ENCODE measurements at places on chromosomes 2 and 18.

DNA sequence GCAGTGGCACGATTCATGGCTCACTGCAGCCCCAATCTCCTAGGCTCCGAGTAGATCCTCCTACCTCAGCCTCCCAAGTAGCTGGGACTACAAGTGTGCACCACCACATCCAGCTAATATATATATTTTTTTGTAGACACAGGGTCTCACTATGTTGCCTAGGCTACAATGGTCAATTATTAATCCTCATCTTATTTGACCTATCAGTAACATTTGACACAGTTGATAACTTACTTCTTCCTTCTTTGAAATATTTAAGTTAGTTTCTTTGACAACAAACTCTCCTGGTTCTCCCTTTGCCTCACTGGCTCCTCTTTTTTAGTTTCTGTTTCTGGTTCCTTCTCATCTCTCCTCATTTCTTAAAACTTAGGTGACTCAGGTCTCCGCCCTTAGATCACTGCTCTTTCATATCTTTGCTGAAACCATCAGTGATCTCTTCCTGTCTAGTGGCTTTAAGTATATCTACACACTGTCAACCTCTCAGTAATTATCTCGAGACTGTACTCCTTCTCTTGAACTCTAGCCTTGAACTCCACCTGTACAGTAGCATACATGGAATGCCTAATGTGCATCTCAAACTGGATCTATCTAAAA lies 11.5 kb downstream of the PGAP1 start:
- no peak for DNase-seq

DNA sequence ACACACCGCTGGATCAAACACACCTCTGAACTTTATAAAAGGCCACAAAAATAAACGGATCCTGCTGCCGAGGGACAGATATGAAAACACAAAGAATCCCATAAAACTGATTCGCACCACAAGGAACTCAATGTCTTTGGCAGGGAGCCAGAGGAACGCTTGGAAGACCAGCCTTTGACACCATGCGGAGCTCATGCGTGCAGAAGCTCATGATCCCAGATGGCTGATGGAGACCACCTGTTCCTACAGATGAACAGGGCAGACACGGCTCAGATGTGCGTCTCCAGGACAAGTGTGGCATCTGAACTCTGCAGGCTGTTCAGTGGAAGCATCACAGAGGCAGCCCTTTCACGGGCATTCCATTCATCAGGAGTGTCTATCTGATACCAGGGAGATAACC lies 24.9 kb downstream of the COPS9 start:
- peak; percentile 32 for DNase-seq

DNA sequence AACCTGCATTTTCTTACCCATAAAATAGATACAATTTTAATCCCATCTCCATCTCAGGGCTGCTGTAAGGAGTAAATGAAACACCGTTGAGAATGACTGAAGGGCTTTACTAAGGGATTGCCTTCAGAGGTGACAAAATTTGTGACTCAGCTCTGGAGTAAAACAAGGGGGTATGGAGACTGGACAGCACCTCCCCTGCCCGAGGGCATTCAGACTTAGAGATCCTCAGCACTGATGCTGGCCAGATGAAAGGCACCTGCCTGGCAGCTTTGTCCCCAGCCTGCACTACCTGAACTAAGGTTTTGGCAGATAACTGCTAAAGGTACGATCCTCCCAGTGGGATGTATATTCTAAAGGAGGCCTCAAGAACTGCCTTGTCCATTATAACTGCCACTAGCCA lies 105.9 kb upstream of the STPG4 start:
- no peak for DNase-seq

DNA sequence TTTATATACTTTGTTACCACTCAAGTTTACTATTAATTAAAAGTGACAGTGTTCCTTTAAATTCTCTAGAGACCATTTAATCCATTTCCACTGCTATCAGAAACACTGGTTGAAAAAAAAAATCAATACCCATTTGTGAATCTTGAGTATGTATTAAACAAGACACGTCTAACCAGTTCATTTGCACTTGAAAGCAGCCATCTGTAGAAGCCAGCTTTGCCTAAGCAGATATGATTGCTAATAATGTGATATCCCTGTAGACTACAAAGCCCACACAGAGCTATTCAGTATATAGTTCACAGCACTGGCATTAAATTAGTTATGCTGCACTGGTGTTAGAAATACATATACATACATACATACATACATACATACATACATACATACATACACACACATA lies 111.8 kb upstream of the SP3 start:
- no peak for DNase-seq

- DNase-seq, result peak; percentile 13
Observed at GRCh38 chr2:241410739-241411176, 54.7 kb downstream of the FARP2 start.

GRCh38 chr2:101120124-101120996 lies 30.8 kb downstream of the TBC1D8 start:
- peak; percentile 95 for DNase-seq

- DNase-seq, result no peak
Observed at GRCh38 chr2:158189526-158189925, 87.8 kb downstream of the UPP2 start.

- DNase-seq, result no peak
Observed at GRCh38 chr2:141957321-141957720, 173.5 kb downstream of the LRP1B start.

DNA sequence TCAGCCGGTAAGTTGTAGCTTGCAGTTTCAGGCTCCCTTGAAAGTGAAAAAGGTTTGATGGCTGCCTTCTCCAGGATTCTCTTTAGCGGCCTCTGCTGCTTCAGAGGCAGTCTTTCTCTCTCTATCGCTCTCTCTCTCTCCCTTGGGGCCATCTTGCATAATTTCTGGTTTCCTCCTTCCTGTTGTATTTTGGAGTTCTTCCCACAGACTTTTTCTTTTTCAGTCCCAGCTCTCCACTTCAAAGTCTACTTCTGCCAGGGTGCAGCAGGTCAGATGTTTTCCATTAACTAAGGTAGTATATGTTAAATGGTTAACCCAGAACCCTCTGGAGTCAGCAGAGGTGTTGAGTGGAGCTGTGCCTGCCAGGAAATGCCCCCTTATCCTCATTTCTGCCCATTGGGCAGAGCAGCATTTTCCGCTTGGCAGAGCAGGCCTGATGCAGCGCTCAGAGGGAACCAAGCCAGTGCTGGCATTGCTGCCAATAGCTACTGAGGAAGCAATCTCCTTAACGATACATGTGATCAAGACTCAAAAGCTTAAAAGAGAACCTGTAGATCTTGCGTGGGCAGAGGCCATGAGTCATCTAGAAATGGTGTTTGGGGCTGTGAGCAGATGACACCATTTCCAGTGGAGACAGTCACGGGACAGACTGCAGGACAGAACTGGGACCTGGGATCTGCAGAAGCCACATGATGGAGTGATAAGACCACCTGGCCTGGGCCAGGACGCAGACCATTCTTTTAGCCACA lies 20.8 kb downstream of the DBI start:
- DNase-seq, result peak; percentile 81

- DNase-seq, result no peak
Observed at GRCh38 chr18:13303756-13304364, 85.3 kb downstream of the LDLRAD4 start.

DNA sequence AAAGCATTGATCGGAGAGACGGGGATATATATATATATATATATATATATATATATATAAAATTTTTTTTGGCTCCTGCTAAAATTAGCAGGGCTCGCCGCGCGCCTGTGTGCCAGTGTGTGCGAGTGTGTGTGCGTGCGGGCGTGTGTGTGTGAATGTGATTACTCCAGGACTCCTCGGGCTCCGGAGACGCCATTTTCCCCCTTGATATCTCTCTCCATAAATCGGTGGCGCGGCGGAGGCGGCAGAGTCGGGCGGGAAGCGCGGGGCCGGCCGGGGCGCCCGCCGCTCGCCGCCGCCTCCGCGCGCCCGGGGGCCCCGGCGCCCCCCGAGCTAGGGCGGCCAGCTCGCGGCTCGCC lies 795 bp upstream of the SETBP1 start:
- peak; percentile 58 for DNase-seq

- DNase-seq, result peak; percentile 17
Observed at GRCh38 chr2:23578964-23579671, 194.1 kb downstream of the KLHL29 start.

- DNase-seq, result no peak
Observed at GRCh38 chr2:171919453-171919852, 2.8 kb upstream of the HAT1 start.

GRCh38 chr18:36770315-36770946 lies 58.4 kb downstream of the TPGS2 start:
- DNase-seq, result no peak

DNA sequence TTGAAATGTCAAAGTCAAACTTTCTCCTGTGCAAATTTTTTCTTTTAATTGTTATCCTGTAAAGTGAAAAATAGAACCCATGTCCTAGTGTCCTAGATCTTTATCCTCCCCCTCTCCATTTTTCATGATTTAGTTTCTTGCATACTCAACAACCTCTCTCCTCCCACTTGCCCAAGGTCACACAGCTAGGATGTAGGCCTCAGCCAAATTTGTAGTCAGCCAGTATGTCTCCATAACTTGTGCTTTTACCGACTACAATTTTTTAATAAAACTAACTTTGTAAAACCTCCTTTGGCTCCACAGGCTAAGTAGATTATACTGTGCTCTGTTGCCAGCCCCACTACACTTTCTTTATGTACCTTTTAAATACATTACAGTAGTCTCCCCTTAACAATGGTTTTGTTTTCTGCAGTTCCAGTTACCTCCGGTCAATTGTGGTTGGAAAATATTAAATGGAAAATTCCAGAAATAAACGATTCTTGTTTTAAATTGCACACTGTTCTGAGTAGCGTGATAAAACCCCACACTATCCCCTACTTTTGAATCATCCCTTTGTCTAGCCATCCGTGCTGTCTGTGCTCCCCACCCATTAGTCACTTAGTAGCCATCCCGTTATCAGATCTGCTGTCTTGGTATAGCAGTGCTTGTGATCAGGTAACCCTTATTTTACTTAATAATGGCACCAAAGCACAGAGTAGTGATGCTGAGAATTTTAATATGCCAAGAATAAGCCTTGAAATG lies 22.8 kb downstream of the GULP1 start:
- DNase-seq, result no peak

- DNase-seq, result no peak
Observed at GRCh38 chr2:194674043-194674442, 983.0 kb upstream of the SLC39A10 start.

GRCh38 chr2:51994123-51994763 lies 962.3 kb upstream of the NRXN1 start:
- no peak for DNase-seq

DNA sequence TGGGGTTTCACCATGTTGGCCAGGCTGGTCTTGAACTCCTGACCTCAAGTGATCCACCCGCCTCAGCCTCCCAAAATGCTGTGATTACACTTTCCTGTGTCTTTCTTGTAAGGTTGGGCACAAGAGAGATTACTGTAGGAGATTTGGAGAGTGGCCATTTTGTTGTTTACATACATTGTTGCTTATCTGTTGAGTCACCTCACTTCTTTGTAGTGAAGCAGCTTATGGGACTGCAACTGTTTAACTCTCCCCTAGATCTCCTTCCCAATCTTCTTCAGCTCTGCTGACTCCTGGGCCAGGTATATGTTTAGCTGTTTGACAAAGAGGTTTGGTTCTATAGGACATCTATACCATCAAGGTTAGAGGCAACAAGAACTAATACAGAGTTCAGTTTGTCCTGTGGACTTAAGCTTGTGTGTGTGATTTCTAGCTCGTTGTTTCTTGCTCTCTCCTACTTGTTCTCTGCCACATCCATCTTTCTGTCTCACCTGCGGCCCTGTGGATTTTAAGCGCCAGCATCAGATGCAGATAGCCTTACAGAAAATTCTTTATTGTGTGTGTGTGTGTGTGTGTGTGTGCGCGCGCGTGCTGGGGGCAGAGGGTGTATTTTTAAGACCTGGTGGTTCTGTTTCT lies 95.4 kb downstream of the HAUS1 start:
- peak; percentile 18 for DNase-seq

- DNase-seq, result no peak
Observed at GRCh38 chr2:232795920-232796319, 19.6 kb upstream of the KCNJ13 start.

- DNase-seq, result no peak
Observed at GRCh38 chr2:127685410-127686080, 10.2 kb upstream of the LIMS2 start.

DNA sequence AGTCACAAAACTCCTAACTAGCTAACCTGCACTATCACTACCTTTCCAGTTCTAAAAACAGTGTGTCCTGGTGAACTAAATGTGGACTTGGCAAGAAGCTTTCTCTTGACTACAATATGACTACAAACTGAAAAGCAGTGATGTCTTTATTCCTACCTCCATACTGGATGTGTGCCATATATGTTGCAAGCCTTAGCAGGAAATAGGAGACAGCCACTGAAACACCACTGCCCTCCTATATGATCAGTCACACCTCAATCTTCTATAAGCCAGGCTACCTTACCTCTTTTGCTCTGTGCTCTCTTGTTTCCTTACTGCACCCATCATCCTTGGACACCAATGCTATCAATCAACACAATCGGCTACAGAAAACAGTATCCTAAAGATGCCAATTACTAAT lies 34.1 kb downstream of the SS18 start:
- no peak for DNase-seq

- no peak for DNase-seq
Observed at GRCh38 chr2:238161291-238162051, 2.7 kb downstream of the ERFE start.

DNA sequence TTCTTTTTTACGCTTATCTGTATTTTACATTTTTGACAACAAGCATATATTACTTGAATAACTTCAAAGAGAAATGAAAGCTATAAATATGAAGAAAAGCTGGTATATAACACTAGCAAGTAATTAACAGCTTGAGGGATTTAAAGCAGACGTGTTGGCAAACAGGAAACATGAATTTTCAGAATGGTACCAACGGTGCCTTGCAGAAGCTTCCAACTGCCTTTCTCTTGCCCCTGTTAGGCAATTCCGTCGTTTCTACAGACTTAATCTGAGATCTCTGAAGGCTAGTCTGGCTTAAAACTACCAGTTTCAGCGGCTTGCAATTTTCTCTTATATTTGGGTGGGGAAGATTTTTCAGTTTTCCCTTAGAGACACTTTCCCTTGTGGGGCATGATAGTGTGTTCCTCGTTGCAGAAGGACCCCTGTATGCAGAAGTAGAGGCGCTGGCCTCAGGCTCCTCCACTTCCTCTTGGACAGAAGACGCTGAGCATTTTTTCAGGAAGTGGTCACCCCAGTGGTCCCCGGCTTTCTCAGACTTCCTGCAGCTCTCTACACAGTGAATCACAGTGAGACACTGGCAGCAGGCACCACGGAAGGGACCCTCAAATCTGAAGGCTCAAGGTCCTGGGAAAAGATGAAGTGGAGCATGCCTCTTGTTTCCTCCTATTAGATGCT lies 56.2 kb upstream of the SLC16A14 start:
- no peak for DNase-seq

GRCh38 chr2:240892356-240892755 lies 3.6 kb downstream of the MAB21L4 start:
- DNase-seq, result no peak

- no peak for DNase-seq
Observed at GRCh38 chr18:48050176-48050575, 119.7 kb upstream of the SMAD2 start.

GRCh38 chr2:155825876-155826275 lies 506.6 kb downstream of the NR4A2 start:
- no peak for DNase-seq
